ENCODE measurements at places on chromosomes 2 and 18. TPM values are rescaled to one million over a fixed set of nuclear protein-coding genes. Genes with fewer than 3 reads are reported as not detected.

DNA sequence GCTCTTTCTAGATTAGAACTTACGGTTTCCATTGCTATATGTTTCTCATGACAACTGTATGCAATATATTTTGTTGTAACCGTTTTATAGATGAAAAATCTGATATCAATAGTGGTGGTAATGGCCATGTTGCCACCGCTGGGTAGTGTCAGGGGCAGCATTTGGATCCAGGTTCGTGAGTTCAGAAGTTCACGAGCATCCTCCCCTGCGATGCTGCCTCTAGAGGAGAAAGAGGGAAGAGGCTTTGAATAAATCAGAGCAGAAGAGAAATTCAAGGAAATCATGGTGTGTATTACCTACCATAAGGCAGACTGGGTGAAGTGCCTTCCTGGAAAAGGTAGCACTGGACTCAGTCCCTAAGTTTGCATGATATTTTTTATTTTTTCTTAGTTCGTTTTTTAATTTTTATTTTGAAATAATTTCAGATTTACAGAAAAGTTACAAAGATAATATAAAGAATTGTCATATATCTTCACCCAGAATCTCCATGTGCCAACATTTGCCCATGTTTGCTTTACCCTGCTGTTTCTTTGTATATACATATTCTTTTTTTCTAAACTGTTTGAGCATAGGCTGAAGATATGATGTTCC lies 3.3 kb upstream of the ZBTB7C start:
- DNase-seq = no peak

The RRM2 gene
- 0.08 TPM for total RNA-seq

GRCh38 chr2:76826691-76827090 lies 695.5 kb downstream of the LRRTM4 start:
- DNase-seq = no peak

The GALR1 gene
- 0.04 TPM for total RNA-seq

The RTP5 gene
- total RNA-seq = not detected

DNA sequence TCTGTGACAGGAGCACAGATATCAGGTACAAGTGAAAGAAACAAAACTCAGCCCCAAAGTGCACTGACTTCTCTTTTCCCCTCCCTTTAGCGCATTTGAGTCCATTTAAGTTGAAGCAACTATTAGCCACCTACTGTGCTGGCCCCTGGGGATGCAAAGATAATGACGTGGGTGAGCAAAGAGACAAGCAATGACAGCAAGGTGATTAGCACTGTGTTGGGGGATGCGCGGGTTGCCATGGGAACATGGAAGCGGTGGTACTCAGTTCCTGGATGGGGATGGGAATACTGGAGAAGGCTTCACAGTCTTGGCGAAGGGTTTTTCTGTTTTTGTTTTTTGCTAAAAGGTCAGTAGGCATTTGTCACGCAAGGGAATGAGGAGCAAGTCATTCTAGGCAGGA lies 205.8 kb downstream of the LDLRAD4 start:
- no peak for DNase-seq

DNA sequence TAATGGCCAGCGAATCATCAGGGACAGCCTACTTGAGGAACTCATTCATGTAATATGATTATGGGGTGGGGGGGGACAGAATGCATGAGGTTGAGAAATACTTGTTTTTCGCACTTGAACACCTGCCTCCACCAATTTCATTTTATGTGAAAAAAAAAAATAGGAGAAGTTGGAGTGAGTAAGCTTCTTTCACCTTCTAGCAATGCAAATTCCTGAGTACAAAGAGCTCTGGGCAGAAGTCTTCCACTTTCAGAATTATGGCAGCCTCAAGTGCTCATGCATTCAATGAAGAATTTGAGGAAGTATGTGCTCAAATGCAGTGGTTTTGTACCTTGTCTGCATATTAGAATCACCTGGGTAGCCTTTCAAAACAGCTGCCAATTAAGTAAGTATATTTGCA lies 40.1 kb upstream of the GPD2 start:
- DNase-seq = no peak

GRCh38 chr18:77822632-77823031 lies 573.0 kb downstream of the GALR1 start:
- DNase-seq = no peak

- no peak for DNase-seq
Measured at GRCh38 chr2:101076581-101076980, 74.5 kb downstream of the RPL31 start.

- no peak for DNase-seq
Measured at GRCh38 chr2:12805033-12805432, 88.3 kb downstream of the TRIB2 start.

The CXCR1 gene
- 0.78 TPM for total RNA-seq

DNA sequence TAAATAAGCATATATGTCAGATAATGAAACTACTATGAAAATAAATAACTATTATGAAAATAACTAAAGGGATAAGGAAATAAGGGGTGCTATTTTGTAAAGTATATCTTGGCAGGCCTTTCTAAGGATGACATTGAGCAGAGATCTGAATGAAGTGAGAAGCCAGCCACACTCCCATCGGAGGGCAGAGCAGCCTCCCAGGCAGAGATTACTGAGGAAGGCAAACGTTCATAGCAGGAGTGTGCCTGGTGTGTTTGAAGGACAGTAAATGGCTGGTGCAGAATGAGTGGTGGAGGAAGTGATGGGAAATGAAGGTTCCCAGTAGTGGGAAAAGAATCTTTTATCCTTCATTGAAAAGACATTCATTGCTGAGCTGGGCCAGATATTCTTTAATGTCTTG lies 62.5 kb downstream of the SPHKAP start:
- no peak for DNase-seq

GRCh38 chr18:65659912-65660311 lies 90.9 kb upstream of the CDH7 start:
- no peak for DNase-seq

The MAP4K3 gene
- total RNA-seq = 26.2 TPM

GRCh38 chr2:137644731-137645130 lies 319.5 kb upstream of the HNMT start:
- DNase-seq = no peak

DNA sequence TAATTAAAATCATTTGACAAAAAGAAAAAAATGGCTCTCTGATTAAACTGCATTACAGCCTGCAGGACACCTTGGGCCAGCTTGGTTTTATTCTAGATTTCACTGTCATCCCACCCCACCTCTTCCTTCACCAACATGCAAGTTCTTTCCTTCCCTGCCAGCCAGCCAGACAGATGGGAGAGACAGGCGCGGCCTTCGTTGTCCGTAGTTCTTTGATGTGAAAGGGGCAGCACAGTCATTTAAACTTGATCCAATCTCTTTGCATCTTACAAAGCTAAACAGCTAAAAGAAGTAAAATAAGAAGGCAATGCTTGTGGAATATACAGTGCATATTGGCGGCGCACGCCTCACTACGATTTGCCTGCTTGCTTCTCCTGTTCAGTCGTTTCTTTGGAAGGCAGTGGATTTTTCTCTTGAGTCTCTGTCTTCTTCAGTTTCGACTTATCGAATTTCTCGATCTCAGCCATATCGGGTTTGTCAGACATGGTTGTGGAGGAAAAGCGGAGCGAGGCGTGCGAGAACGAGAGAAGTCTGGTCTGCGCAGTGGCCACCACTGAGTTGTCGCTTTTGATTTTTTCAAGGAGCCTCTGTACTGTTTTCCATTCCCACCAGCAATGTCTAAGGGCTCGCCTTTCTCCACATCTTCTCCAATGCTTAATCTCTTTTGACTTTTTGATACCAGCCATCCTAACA lies 22.4 kb downstream of the COLEC11 start:
- no peak for DNase-seq

GRCh38 chr2:235765181-235765820 lies 271.5 kb downstream of the AGAP1 start:
- DNase-seq = no peak

GRCh38 chr2:201127570-201127969 lies 11.6 kb downstream of the CFLAR start:
- DNase-seq = no peak

The GALNT14 gene
- 1.0 TPM for total RNA-seq

- no peak for DNase-seq
Measured at GRCh38 chr2:237091779-237092436, 6.2 kb downstream of the COPS8 start.

The SERPINB11 gene
- total RNA-seq = not detected

GRCh38 chr2:99818842-99819241 lies 323.5 kb downstream of the AFF3 start:
- DNase-seq = no peak

GRCh38 chr2:170189757-170190156 lies 11.8 kb downstream of the MYO3B start:
- DNase-seq = no peak

DNA sequence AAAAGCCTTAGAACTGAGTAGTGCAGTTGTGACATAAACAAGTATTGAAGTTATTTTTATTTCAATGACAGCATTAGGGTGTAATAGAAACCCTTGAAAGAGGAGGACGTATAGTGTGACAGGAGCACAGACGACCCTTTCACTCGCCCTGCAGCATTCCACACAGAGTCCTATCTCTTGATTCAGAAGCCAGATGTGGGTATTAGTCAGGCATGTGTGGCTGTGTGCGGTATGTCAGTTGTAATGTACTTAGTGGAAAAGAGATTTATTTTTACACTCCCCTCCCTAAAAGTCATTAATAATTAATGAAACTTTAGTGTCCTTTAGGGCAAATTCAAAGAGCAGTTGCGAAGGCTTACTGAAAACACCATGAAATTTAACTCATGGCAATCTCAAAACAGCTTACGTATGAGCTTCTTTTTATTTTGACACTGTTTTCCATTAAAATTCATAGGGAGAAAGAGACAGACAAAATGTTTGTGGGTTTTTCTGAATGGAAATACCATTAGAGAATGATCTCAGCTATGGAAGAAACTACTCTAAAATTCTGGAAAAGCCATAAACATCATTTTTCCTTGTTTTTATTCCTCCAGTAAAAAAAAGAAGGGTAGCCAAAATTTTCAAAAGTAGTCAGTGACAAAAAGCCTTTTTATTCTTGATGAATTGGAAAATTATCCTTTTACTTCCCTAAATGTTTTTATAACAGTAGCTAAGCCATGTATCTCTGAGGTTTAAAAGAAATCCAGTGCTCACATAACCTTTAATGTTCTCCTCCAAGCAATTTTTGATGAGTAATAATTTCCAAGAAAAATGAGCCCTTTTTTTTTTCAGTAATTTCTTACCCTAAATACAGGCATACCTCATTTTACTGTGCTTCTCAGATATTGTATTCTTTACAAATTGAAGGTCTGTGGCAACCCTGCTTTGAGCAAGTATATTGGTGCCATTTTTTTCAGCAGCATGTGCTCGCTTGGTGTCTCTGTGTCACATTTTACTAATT lies 84.0 kb upstream of the DSEL start:
- DNase-seq = no peak

The COL6A3 gene
- 103 TPM for total RNA-seq

The FLACC1 gene
- total RNA-seq = 6.2 TPM

DNA sequence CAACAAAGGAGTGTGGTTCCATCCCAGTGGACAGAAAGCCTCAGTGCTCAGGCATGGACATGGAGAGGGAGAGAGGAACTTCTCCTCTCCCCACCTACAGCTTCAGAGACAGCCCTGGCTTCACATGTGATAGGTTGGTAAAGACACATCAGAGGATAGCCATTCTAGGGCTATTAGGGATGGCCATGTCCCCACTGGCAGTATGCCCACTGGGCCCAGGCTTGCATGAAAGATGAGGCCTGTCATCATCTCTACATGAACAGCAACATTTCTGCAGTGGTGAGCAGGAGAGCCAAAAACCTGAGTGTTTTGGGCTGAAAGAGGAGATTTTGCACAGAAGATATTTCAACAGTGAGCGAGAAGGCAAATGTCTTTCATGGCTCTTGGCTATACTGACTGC lies 517.2 kb downstream of the NR4A2 start:
- no peak for DNase-seq

- no peak for DNase-seq
Measured at GRCh38 chr2:128622371-128622770, 303.7 kb upstream of the HS6ST1 start.

The SCYGR3 gene
- total RNA-seq = not detected

GRCh38 chr2:9127316-9127715 lies 79.3 kb upstream of the ASAP2 start:
- DNase-seq = no peak

The NT5C1B gene
- not detected for total RNA-seq

- no peak for DNase-seq
Measured at GRCh38 chr2:154537843-154538450, 160.5 kb upstream of the KCNJ3 start.

The ABCG8 gene
- not detected for total RNA-seq

DNA sequence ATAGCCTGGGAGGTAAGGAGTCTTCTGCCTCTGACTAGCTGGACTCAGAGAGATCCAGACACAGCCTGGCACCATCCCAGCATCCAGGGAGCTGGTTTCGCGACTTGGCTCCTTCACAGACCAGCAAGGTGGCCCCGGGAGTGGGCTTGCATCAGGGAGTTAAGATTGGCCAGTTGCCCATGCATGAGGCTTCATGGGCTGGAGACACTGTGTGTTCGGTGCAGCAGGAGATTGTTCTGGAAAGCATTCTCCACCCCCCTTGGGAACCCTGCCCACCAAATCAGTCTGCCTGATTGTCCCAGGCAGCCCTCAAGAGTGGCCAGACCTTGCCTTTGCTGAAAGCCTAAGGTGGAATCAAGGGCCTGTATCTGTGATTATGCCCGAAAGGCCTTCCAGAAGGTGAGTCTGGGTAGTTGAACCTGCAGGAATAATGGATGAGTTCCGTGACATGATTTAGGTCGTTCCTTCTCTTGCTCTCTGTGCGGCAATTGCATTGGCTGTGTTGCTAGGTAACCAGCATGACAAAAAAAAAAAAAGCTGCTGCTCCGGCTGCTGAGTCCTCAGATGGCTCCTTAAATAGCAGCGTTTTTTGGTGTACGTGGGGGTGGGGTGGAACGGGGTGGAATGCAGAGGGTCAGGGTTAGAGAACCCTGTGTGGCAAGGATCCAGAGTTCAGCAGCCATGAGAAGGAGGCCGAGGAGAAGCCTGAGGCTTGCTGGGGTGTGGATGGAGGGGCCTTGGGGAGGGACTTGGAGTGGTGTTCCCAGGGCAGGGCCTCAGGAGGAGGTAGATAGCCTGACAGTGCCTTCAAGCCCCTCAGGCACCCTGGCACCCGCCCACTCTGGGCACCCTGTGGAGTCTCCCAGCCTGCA lies 93.0 kb upstream of the MCFD2 start:
- no peak for DNase-seq

The SLC8A1 gene
- 738 TPM for total RNA-seq

DNA sequence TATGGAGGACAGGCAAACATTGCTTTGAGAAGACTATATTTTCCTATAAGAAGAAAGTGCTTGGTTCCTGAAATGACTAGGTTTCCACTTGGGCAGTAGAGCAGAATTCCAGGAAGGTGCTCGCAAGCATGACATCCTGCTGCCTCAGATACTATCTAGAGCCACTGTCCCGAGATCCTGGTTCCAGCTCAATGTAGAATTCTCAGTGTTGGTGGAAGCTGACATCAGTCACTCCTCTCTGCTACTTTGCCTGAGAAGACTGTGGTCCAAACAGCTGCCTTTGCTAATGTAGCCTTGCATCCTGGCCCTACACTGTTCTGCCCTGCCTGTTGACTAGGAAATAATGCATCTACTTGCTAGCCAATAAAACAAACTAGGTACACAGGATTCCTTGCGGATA lies 50.0 kb upstream of the ITGA6 start:
- no peak for DNase-seq

DNA sequence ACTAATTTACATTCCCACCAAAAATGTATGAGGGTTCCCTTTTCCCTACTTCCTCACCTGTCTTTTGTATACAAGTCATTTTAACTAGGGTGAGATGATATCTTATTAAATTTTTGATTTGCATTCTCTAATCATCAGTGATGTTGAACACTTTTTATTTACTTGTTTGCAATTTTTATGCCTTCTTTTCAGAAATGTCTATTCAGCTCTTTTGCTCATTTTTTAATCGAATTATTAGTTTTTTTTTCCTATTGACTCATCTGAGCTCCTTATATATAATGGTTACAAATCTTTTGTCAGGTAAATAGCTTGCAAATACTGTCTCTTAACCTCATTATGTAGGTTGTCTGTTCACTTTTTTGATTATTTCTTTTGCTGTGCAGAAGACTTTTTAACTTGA lies 269.4 kb downstream of the CDH19 start:
- DNase-seq = no peak
